NCI-H187 (cell line): ENCODE measurements at places on chromosomes 2 and 18.

DNA sequence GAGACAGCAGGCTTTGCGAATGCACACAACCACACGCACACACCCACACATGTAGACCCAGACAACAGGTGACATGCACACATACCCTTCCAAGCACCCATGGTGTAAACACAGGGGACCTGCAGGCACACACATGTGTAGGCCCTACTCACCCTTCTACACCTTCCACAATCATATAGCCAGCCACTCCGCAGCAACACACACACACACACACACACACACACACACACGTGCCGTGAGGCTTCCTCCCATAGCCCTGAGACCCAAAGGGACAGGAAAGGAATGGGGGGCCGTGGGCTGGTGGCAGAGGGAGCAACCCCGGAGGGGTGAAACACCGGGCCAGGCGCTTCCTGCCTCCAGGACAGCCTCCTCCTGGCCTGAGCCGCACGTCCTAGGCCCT is 37.4 kb downstream of the BIN1 start:
- no peak for DNase-seq

DNA sequence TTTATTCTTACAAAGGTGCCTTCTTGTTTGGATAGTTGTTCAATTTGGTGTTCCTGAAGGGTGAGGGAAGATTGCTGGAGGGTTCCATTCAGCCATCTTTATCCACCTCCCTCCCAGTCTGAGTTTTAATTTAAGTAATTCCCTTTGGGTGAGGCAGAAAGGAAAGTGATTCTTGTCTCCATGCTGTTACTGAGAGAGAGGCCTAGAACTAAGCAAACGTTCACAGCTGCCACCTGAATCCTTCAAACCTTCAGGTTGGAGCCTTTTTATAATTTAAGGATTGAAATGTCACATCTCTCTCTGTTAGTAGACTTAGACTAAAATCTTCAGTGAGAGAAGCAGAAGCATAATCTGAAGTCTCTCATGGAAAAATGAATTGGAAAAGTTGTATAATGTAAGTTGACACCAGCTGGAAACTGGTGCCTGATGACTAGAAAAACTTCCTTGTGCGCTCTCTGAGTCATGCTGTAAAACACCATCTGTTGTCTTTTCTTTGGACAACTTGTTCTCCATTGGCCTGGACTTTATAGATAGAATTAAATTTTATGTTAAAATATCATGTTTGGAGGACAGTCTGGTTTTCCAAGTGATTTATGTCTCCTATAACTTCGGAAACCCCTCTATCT is 14.6 kb downstream of the STRADB start:
- no peak for DNase-seq

GRCh38 chr2:69305166-69305565 is 81.9 kb downstream of the GFPT1 start:
- DNase-seq: no peak

DNA sequence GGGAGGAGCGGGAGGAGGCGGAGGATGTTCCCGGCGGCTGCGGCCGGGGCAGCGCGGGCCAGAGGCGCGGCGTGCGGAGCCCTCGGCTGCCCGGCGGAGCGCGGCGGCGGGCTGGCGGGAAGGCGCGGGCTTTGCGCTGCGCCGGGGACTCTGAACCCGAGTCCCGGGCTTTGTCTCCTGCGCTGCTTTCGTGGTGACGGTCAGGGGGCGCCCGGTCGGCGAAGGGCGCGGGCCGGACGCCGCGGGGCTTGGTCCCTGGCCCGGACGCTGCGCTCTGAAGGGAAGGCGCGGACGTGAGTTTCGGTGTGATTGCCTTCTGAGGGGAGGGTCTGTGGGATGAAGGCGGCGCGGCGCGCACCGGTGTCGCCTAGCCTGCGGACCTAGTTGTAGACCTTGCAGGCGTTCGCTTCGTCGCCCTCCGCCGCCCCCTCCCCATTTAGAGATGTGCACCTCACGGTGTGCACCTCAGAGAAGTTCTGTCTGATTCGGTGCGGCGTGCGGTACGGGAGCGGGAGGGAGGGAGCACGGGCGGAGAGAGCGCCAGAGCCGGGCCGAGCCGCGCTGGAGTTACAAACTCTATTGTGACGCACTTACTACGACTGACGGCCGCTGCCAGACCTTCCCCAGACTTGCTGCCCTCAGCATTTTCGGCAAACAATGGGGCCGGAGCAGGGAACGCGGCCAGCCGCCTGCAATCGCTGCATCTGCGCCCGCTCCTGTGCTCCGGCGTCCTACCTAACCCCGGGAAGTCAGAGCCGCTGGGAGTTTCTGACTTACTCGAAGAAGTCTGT is 2.1 kb downstream of the BCL2L11 start:
- DNase-seq: peak; percentile 5

DNA sequence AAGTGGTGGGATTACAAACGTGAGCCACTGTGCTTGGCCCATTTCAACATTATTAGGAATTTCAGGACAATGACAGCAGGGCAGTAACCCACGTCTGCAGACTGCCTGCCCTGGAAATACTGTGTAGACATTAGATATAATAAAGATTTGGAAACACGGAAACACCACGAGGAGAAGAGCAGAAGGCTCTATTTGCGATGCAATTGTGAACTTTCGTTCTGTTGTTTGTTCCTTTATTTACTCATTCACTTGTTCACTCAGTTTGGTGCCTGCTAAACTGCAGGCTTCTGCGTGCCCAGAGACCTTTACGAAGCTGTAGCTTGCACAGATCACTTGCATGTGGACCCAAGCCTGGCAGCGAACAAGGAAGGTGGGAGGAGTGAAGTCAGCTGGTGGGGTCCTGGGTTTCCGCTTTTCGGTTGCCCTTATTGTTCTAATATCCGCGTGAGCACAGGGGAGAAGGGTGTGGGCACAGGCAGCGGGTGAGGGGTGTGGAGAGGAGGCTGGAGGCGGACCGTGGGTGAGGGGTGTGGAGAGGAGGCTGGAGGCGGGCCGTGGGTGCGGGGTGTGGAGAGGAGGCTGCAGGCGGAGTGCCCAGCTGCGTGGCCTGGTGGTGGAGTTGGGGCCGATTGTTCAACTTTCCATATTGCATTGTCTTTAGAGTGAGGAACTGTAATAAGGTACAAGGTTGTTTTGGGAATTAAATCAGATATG is 3.4 kb downstream of the COLEC11 start:
- no peak for DNase-seq
